ENCODE measurements at places on chromosomes 16 and 17.

- no peak for DNase-seq
These were observed 141.6 kb downstream of the VPS53 start for GRCh38 chr17:573036-573435.

DNA sequence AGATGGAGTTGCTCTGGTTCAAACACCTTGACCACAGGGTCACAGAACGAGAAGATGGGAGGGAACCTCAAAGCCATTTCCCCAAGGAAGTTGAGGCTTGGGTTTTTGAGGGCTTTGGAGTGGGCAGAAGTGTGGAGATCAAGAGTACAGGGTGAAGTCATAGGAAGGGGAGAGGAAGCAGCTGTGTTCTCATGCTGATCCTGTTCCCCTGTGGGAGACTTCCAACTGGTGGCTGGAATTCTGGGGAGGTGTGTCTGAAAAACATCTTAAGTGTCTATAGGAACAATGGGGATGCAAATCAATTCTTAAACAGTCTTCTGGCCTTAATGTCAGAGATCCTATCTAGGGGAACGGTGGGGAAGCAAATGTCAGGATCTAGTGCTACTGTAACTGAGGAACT lies 38.8 kb upstream of the HSBP1 start:
- no peak for DNase-seq

DNA sequence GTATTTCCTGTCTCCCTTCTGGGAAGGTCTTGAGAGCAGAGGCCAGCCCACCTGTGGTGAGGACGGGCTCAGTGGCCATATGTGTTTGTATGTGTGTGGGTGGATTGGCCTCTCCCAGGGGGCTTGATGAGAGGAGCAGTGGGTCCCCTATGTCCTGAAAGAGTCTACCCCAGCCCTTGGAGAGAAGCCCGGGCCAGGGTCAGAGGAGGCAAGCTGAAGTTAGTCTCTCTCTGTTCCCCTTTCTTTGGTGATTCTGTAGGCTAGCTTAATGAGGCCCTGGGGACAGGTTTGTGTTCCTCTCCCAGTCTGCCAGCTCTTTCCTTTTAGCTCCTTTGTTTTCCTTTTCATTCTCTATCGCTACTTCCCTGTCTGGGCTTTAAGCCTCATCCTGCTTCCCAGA lies 23.8 kb upstream of the NFATC3 start:
- no peak for DNase-seq

GRCh38 chr17:51667706-51668083 lies 407.3 kb downstream of the UTP18 start:
- DNase-seq, result no peak

GRCh38 chr17:65742403-65743307 lies 181.2 kb upstream of the AXIN2 start:
- DNase-seq, result no peak

GRCh38 chr16:1119129-1119528 lies 23.1 kb upstream of the C1QTNF8 start:
- no peak for DNase-seq

DNA sequence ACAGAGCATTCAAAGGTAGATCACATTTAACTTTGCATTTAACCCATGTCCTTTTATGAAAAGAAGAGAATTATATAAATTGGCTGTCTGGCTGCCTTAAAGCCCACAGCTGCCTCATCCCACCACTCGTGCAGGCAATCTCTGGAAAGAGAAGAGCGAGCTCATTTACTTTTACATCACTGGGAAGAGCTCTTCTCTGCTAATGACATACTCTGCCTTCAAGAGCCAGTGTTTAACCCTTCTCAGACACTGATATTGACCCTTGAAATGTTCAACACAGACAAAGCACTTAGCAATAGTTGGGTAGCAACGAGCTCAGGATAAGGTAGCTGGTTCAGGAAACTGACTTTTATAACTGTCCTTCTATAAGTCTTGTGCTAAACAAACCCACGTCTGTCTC lies 6.8 kb downstream of the KRT38 start:
- DNase-seq, result no peak

- no peak for DNase-seq
These were observed 10.1 kb downstream of the CYB5D1 start for GRCh38 chr17:7867881-7868329.

DNA sequence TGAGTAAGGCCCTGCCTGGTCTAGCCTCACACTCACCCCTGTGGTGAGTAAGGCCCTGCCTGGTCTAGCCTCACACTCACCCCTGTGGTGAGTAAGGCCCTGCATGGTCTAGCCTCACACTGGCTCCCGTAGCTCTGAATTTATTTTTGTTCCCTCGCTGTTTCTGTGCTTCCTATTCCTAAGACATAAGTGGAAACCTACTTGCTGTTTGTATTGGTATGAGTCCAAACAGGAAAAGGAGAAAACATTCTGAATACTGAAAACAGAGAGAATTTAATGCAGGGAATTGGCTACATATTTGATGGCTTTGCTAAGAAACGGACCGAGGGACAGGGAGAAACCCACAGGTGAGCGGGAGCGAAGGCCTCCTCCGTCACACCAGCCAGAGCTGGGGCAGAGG lies 267.8 kb downstream of the FOXL1 start:
- no peak for DNase-seq

DNA sequence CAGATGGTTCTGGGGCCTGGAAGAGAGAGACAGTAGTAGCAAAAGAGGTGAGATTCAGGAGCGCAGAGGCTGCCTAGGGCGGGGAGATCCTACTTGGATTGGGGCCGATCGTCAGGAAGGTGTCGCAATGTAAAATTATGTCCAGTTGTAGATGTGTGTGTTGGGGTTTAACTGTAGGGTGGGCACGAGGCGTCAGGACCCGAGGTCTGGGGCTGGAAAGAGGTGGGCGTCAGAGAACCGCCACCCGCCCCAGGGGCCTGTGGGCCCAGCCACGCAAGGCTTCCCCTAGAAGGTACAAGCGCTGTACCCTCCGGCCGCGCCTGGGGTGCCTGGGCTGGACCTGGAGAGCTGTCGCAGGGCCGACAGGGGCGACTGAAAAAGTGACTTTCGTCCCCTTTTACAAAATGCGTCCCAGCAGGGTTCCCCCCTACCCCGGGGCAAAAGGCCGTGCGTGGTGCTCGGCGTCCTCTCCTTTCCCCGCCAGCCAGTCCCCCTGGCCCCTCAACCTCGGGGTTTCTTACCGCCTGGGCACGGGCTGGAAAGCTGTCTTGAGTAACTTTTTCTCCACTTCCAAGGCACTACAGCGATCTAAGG lies 2.8 kb downstream of the IRX3 start:
- DNase-seq, result no peak

DNA sequence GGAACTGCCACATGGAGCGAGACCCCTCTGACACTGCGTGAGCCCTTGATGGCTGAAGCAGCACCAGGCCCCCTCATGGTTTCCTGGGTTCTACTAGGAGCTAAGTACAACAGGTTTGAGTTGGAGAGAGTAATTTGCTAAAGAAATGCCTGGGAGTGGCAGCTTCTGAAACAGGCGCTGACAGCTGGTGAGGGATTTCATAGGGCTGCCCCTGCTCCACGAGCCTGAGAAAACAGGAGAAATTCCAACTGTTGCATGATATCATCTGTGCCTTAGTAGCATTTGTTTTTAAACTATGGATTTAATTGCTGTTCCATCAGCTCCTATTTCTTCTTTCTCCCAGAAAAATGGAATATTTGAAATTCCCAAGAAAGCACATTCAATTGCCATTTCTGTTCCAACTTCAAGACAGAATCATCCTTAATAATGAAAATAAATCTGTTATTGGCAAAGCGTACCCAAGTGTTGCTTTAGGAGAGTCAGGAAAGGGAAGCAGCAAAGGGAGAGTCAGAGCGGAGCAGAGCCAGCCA lies 78.8 kb upstream of the ANKFN1 start:
- DNase-seq, result no peak

GRCh38 chr16:80440667-80441066 lies 100.1 kb upstream of the DYNLRB2 start:
- no peak for DNase-seq

- no peak for DNase-seq
These were observed 19.8 kb downstream of the PPL start for GRCh38 chr16:4917117-4917516.

- no peak for DNase-seq
These were observed 4.1 kb downstream of the TMEM208 start for GRCh38 chr16:67230809-67231660.

DNA sequence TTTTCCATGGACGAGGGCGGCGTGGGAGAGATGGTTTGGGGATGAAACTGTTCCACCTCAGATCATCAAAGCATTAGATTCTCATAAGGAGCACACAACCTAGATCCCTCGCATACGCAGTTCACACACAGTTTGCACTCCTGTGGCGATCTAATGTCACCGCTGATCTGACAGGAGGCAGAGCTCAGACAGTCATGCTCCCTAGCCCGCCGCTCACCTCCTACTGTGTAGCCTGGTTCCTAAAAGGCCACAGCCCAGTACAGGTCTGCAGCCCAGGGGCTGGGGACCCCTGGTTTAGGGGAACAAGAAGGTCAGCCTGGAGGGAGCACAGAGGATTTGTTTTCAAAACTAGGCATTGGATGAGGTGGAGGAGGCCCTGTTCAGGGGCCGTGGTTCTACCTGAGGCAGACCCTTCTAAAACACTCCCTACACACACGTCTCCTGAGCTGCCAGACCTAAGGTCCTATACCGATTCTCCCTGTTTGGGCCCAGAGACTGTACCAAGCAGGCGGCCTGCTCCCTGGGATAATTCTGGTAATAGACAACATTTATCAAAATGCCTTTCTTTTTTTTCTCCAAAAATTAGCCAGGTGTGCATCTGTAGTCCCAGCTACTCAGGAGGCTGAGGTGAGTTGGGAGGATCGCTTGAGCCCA lies 38.6 kb downstream of the AXIN2 start:
- DNase-seq, result no peak

- no peak for DNase-seq
These were observed 6.8 kb downstream of the RUSF1 start for GRCh38 chr16:31501226-31501965.

DNA sequence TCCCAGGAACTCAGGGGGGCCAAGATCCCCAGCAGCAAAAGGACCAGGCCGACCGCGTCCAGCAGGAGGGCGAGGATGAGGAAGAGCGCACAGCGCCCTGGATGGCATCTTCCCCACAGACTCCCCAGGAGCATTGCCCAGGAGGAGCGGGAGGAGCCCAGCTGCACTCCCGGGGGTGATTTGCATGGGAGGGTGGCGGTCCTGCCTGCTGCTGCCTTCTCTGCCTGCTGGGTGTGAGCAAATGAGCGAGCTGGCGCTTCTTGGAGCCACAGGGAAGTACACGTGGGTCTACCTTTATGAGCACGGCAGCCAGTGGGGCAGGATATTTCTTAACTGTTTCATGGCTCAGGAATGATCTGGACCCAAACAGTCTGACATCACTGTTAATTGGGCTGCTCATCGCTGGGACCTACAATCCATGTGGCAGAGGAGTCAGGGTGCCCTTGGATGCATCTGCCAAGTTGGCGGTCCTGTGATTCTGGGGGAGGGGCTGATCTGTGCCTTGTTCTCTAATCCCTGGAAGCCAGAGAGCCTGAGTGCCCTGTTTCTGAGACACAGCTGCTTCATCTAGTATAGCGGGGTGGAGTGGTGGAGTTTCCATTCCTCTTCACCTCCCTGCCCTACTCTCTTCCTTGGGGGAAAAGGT lies at the start of gene TMEM238L:
Gene TMEM238L (minus strand): TSS at position 270 of the 646 bp plus-strand sequence. CDS start 136 bp downstream, at position 134.
- DNase-seq, result no peak

- no peak for DNase-seq
These were observed 15.8 kb upstream of the PRM1 start for GRCh38 chr16:11296706-11297491.

DNA sequence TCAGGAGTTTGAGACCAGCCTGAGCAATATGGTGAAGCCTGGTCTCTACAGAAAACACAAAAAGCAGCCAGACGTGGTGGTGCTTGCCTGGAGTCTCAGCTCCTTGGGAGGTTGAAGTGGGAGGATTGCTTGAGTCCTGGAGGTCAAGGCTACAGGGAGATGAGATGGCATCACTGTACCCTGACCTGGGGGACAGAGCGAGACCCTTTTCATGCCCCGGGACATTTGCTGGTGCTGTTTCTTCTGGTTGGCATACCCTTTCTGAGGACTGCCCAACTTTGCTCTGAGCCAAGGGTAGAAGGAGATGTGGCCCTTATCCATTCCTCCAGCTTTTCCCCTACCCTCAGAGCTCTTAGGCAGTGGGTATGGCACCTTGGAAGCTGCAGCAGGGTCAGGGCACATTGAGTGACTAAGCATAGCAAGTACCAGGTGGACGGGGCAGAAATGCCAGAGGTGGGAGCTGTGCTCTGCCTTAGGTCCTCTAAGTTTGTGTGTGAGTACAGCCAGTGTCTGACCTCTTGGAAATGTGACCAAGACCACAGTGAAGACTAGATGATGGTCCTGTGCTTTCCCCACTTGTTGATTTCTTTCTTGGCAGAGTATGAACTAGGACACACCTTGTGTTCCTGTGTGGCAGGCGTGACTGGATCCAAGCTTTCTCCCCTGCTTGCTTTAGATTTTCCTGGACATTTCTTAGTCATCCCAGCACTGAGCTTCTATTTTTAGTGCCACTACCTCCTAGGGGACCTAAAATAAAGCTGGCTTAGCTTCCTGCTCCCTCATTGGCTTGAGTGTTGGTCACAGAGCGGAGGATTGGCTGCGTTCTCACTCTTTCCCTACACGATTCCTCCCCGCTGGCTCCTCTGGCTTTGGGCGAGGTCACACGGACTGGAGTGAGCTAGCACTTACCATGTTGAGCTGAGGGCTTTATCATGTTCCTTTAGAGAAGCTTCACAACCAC lies 9.9 kb upstream of the EDC4 start:
- DNase-seq, result no peak

DNA sequence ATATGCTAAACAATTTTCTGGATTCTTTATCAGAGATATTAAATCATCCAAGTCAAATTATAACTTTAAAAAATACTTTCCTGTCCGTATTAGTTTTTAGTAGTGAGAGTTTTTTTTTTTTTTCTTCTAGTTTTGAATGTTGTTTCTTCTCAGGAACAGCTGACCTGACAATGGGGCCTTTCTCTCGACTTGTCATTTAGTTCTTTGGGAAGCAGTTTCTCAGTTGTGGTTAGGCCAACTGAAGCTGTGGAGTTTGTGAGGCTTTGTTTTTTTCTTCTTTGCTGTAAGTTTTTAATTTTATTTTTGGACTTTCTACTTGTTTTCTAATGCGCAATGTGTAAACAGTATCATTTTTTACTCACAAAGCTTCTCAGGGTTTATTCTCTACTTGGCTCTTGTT lies 140.8 kb downstream of the FTO start:
- no peak for DNase-seq

- no peak for DNase-seq
These were observed 33.7 kb downstream of the RGS9 start for GRCh38 chr17:65170839-65171238.

- no peak for DNase-seq
These were observed 745 bp upstream of the ABCC1 start for GRCh38 chr16:15948532-15949209.

DNA sequence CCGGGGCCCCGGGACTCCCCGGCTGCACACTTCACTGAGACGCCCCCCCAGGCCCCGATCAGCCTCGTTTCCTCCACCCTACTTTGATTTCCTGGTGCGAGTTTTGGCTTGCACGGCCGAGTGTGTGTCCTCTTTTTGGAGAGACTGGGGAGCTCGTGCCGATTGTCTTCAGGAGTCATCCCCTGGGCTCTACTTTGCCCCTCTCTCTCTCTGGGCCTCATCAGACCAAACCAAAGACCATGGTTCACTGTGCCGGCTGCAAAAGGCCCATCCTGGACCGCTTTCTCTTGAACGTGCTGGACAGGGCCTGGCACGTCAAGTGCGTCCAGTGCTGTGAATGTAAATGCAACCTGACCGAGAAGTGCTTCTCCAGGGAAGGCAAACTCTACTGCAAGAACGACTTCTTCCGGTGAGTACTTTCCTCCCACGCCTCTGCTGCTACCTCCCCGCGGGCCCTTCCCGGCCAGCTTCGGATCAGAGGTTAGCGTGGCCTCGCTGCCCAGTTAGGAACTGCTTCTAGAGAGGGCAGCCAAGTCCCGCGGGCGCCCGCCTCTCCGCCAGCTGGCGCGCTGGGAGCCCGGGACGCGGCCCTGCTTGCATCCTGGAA lies 787 bp downstream of the LHX1 start:
- no peak for DNase-seq

GRCh38 chr16:57690782-57691471 lies 3.7 kb upstream of the DRC7 start:
- no peak for DNase-seq

All from T-helper 9 cell (primary cell).